Amygdala (tissue), 56 donors: ENCODE measurements at places on chromosomes 7 and 10.

DNA sequence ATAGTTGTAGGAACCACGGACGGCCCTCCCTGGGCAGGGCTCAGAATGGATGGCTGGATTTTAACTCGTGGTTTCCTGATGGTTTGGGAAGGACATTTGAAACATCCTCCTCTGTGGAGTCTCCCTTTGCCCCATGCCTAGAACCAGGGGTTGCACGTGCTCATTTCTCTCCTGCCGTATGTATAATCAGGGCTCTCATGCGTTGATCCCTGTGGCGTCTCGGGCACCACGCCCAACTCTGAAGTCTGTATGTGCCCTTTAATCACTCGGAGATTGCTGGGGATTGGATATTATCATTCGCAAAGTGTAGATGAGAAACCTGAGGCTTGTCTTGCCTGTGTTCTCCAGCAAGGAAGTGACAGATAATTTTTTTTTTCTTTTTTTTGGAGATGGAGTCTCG, 257.1 kb downstream of the CAMK1D start:
- DNase-seq, result no peak

GRCh38 chr10:12489806-12490205, 140.5 kb downstream of the CAMK1D start:
- DNase-seq, result no peak

DNA sequence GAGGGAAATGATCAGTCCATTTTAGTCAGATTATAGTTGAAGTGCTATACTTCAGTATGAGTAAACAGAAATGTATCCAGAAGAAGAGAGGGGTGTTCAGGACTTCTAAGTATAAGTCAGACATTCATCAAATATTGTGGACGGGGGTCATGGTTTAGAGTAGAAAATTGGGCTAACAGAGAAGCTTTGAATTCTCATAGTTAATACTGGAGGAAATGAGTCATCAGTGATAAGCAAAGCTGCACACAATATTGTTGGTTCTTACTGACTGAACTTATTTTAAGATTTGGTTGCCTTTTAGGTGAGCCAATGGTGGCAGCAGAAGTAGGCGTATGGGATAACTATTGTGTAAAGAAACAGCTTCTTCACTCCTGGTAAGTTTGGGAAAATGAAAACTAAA, 1.7 kb upstream of the SUMF2 start:
- DNase-seq, result no peak

DNA sequence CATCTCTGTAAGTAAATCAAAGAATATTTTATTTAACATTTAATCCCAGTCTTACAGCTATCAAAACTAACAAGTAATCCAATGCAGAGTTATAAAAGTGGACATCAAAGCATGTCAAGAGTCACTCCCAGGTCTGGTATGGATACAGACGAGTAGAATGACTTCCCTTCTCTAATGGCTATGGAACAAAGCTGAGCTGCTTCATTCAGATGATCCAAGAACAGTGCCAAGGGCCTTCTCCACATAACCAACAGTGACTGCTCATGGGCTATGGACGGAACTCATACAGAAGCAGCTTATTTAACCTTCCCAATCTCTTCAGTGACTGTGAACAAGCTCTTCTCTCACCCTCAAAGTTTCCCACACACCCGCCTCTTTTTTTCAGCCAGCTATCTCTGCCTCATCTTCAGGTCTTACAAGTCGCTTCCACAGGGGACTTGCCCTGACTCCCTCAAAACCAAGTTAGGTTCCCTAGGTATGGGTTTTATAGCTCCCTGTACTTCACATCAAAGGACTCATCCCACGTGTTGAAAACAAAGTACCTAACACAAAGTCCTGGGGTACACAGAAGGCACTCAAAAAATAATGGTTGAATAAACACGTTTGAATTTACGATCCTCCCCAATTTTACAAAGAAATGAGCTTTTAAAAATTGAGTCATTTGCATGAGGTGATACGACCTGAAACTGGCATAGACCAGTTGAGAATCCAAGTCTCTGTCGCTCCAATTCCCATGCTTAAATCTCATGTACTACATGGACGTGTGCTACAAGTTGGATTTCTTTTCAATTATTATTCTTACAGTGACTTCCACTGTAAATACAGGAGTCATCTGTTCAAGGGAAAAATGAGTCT, 3.1 kb downstream of the USP6NL start:
- no peak for DNase-seq

DNA sequence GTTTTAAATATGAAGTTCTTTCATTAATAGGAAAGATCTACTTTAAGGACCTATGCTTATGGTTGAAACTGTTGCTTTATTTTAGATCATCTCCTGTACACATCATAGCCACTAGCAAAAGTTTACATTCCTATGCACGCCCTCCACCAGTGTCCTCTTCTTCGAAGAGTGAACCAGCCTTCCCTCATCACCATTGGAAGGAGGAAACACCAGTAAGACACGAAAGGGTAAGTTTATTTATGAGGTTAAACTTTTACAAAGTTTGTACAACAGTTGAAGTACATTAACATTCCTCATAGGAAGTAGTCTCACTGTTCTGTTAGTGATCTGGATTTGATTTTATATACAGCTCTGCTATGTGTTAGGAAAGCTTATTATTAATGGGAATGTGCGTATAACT, 16.9 kb downstream of the HBP1 start:
- no peak for DNase-seq

DNA sequence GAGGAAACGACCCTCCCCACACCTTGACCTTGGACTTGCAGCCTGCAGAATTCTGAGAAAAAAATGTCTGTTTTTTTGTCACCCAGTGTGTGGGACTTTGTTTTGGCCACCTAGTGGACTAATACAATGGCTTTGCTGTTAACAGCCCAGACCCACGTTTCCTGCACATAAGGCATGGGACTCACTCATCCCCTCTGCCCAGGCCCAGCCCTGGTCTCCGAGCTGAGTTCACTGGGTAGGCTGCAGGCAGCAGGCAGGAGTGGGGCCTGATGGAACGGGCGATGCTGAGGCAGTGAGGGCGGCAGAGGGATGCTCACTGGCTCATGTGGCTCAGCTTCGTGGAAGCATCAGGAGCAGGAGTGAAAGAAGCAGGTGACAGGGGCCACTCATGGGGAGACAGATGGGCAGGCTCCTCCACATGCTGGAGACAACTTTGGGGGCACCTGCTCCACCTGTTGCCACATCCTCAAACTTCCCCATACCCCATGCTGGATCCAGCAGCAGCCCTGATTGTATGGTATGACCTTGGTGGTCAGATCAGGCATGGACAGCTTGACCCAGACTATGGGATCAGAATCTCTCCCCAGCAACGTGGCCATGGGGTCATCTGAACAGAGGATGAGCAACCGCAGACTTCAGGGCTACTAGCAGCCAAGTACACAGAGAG, 65.8 kb upstream of the ANTXRL start:
- no peak for DNase-seq

GRCh38 chr7:76009672-76010600, 15.5 kb upstream of the TMEM120A start:
- no peak for DNase-seq

GRCh38 chr10:47112612-47113011, 187.4 kb upstream of the GDF10 start:
- no peak for DNase-seq

- no peak for DNase-seq
These were observed 5.8 kb downstream of the GHRHR start for GRCh38 chr7:30969604-30969970.

- DNase-seq, result no peak
These were observed 154.8 kb upstream of the PRSS58 start for GRCh38 chr7:142412551-142413193.

DNA sequence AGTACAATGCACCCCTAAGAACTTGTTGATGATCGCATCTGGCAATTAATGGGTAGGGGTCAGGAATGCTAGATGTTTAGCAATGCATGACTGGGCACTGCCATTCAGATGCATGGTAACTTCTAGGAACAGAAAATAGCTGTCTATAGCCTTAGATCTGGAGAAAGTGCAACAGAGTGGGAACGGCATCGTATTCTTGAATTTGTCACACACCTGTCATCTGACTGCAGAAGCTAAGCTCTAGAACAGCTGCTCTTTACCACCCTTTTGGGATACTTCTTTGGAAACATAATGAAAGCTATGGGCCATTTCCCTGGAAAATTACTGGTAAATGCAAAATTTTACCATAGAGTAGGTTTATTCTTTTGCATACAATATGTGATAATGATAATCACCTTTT, 118.1 kb downstream of the SLC25A13 start:
- no peak for DNase-seq

GRCh38 chr7:73820013-73820412, 10.8 kb upstream of the CLDN4 start:
- DNase-seq, result no peak

DNA sequence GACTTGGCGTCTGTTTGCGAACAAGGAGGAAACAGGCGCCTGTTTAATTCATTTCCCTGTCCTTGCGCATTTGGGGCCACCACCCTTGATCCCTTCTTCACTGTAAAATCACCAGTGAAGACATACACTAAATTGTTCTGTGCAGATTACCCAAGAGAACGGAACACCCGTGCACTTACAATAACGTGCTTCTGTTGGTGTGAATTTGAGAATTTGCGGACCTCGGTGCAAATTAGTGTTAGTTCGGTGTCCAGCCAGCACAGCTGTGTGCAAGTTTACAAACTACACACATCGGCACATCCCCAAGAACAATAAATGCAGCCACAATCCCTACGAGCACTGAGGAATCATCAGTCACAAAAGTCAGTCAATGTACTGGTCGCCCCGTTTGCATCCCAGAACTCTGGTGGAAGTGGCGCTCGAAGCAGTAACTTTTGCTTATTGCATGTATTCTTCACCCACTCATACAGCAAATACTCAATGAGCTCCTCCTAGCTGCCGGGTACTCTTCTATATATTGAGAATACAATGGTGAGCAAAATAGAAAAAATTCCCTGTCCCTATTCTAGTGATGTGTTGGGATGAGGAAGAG, 786 bp upstream of the CNOT4 start:
- DNase-seq, result no peak

DNA sequence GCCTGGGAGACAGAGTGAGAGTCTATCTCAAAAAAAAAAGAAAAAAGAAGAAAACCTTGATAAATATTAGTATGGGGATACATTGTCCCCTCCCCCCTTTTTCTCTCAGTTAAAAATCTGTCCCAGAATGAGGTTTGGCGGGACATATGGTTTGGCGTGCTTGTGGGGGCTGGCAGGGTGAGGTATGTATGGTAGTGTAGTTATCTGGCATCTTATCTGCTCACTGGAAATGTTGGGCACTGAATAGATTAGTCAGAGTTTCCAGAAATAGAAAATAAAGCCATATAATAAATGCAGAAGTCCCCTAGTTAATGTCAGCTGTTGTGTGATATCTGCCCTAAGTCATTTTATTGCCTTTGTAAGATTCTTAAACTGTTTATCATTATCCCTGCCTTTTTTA, 397.5 kb upstream of the GALNT17 start:
- DNase-seq, result no peak

DNA sequence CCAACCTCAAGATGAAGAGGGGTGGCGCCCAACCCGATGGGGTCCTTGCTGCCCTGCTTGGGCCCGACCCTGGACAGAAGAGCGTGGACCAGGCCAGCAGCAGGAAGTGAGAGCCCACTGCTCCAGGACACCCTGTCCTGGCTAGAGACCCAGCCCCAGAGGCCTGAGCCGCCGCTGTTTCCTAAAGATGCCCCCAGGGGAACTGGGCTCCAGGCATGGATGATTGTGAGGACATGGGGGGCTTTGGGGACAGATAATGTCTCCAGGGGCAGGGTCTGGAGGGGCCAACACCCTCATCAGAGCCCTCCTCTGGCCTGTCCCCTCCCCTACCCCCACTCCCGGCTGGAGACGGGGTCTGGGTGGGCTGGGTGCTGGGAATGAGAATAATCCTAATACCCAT, 71.7 kb downstream of the MYL10 start:
- DNase-seq, result no peak

DNA sequence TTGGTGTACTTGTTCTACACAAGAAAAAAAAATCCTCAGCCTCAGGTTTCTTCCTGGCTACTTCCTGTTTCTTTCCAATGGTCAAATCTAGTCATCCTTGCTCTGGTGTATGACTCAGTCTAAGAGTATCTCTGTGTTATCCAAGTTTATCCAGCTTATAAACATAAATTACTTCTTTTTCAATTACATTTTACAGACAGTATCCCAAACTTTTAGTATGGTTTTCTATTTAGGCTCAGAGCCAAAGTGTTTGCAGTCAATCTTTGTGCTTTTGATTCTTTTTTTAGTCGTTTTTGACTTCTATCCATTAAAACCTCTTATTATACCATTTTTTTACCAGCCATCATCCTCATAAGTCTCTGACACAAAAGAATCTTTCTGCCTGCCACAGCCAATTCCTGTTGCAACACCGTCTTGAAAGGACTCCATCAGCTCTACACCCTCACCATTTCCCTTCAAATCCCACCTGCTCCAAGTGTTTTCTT, 294.6 kb downstream of the PTEN start:
- no peak for DNase-seq

GRCh38 chr7:5750031-5750653, 31.3 kb downstream of the RNF216 start:
- no peak for DNase-seq

GRCh38 chr10:34524369-34525091, 290.6 kb downstream of the PARD3 start:
- DNase-seq, result no peak

- DNase-seq, result no peak
These were observed 936 bp downstream of the IGF2BP3 start for GRCh38 chr7:23469150-23469960.

DNA sequence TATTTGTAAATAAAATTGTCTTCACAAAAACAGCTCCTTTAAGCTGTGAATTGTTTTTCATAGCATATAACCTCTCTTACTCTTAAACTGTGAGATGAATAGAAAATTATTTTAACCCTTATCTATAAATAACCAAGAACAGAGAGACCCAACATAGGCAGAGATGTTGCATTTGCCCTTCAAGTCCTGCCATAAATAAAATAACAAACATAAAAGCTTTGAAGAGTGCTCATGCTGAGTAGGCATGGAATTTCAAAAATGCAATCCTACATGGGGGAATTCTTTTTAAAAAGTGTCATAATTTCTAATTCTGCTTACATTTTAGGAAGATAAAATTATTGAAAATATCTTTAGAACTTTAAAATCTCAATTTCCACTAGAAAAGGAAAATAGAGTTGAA, 124.1 kb upstream of the FERD3L start:
- DNase-seq, result no peak
